CD8-positive, alpha-beta memory T cell (primary cell): ENCODE measurements at places on chromosomes 6 and 20.

GRCh38 chr6:45722876-45723275 lies 292.8 kb downstream of the CLIC5 start:
- H3K27ac ChIP-seq: no peak overlapping the region
- DNase-seq: no peak
- no peaks in the 10 kb centered on the region for H3K27me3 ChIP-seq
- H3K4me1 ChIP-seq: no peaks in the 10 kb centered on the region

GRCh38 chr20:5612581-5613301 lies 137.5 kb upstream of the SHLD1 start:
- DNase-seq: no peak
- H3K4me1 ChIP-seq: peaks cover 16% of the 10 kb centered on the region
- no peaks in the 10 kb centered on the region for H3K36me3 ChIP-seq
- H3K27me3 ChIP-seq: no peaks in the 10 kb centered on the region

DNA sequence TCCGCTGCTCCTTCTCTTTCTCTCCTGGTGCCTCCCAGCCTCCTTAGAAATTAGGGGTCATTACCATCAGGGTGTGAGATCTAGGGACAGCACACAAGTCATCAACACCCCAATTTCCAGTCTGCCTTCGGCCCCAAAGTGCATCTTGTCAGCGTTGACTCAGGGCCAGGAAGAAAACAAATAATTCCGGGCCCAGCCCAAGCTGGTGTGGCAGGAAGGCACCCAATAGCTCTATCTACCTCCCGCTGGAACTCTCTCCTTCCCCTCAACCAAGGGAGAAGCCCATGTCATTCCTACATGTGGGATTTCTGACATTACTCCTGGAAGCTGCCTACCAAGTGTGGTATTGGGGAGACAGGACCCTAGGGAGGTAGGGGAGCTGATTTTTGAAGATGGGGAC lies 11.5 kb upstream of the C6orf132 start:
- H3K4me1 ChIP-seq: no peaks in the 10 kb centered on the region
- no peak for DNase-seq
- H3K27ac ChIP-seq: no peak overlapping the region
- no peaks in the 10 kb centered on the region for H3K27me3 ChIP-seq
- no peak overlapping the region for H3K4me3 ChIP-seq

DNA sequence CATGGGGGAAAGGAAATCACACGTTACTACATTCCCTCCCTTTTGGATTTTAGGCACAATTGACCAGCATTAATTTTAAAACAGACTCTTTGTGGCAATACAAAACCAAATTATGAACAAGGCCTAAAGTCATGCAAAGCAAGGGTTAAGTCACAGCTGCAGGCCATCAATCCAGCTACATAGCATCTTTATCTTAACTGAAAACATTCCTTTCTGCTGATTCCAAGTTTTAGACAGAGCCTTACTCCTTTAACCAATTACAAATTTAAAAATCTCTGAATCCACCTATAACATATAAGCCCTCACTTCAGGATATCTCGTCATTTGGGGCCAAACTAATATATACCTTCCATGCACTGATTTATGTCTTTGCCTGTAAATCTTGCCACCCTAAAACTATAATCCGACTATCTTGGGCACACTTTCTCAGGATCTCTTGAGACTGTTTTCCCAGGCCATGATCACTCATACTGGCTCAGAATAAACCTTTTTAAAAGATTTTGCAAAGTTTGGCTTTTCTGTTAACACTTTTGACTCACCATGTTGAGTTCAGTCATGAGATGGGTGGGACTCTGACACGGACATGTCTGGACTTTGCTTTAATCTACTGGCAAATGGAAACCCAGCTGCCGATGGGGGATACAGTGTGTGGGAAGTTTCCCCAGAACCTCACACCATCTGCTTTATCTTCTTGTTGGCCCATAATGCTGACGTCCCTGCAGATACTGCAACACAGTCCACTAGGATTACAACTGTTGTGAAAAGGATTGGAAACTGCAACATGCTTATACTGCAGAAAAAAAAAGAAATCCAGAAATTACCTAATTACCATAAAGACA lies 757.0 kb downstream of the PTPRT start:
- H3K36me3 ChIP-seq: no peaks in the 10 kb centered on the region
- no peaks in the 10 kb centered on the region for H3K27me3 ChIP-seq
- no peak overlapping the region for H3K4me3 ChIP-seq
- DNase-seq: no peak

DNA sequence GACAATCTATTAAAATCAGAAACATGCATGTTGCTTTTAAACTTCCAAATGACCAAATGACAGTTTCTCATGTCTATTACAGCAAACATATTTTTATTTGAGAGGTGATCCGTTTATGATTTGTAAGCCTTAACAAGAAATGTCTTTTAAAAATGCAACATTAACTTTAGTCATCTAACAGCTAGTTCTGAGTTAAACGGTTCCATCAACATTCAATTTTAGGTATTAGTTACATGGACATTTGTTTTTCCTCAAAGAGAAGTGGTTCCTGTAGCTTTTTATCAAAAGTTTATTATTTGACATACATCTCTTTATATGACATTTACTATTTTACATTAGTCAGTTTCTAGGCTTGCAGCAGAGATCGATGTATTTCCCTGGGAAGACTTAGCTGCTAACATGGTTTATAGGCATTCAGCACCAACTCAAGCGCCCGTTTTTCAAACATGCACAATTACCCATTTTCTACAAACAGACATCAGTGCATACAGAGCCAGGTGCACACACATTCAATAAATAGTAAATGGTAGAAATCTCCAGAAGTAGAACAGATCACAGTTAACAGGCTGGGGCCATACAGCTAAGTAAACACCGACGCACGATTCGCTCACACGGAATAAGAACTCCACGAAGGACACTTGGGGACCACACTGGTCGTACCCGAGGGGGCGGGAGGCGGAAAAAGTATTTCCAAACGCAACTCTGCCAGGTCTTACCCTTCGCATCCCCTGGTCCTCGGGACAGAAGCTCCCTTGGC lies 882 bp downstream of the CNR1 start:
- H3K36me3 ChIP-seq: no peaks in the 10 kb centered on the region
- peaks cover 6% of the 10 kb centered on the region for H3K27me3 ChIP-seq
- H3K4me1 ChIP-seq: no peaks in the 10 kb centered on the region
- no peak overlapping the region for H3K27ac ChIP-seq
- DNase-seq: no peak

DNA sequence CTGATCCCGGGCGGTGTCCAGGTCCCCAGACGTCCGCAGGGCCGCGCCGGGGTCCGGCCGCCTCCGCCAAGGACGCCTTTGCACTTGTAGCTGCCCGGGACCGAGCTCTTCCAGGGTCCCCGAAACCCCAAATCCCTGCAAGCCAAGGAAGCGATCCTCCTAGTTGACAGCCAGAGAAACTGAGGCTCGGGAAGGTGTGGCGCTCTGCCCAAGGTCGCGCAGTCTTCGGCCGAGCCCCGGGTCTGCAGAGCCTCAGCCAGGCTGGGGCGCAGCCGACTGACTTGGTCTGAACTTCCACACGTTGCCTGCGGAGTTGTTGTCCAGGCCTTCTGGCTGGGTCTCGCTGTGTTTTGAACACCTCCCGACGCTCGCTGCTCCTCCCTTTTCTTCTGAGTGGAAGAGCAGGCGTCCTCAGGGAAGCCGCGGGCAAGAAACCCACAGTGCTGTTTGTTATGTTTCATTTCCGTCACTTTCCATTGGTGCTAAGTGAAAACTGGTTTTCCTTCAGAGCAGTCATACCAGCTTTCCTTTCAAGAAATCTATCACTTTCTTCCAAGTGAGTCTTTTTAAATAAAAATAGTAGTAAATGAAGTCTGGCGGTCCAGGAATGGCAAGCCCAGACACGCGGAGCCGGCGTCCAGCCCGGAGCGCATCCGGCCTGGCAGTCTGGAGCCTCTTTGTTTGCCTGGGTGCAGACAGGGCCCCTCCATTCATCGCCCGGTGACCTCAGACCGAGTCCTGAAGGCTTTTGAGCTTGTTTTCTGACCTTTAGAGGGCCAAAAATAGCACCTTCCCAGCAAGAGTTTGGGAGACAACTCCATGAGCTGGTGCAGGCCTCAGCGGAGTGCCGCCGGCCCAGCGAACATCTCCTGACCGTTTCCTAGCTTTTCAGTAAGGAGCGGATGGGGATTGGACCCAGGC lies 698 bp downstream of the FAM210B start:
- H3K27ac ChIP-seq: peak overlapping the region; percentile 72
- DNase-seq: no peak
- H3K27me3 ChIP-seq: no peaks in the 10 kb centered on the region
- peaks cover 14% of the 10 kb centered on the region for H3K4me1 ChIP-seq
